Stimulated activated memory B cell treated with anti-CD40 and anti-IgM and Interleukin-4, amounts not matched to agents 10 μg/mL and 1 μg/mL and 100 μg/mL, for 72 hours (primary cell): ENCODE measurements at places on chromosomes 7 and 10.

DNA sequence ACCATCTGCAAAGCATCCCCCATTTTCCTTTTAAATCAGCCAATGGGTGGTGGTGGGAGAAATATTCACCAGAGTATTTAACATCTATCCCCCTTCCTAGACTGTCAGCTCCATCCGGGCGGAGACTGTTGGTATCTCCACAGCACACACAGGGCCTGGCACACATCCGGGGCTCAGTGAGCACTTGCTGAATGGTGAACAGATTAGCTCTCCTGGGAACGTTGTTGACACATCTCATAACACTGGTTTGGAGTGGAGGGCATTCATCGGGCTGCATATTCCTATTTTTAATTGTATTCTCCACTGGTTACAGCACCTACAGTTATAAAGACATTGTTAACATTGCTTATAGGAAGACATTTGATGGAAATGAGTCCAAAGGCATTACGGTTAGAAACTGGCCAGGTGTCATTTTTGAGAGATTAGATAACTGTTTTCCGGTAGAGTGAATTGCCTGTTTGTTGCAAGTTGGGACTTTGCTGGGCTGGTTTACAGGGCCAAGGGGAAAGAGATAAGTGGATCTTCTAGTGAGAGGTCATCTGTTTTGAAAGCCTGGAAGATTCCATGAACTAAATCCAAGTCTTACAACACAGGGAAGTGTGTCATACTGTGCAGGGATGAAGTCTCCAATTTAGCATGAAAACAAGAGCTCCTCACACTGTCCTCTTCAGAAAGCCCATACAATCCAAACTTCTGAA is 101.8 kb downstream of the EGFR start:
- no peak for ATAC-seq

GRCh38 chr10:16847644-16848043 is 30.4 kb upstream of the RSU1 start:
- ATAC-seq: no peak

DNA sequence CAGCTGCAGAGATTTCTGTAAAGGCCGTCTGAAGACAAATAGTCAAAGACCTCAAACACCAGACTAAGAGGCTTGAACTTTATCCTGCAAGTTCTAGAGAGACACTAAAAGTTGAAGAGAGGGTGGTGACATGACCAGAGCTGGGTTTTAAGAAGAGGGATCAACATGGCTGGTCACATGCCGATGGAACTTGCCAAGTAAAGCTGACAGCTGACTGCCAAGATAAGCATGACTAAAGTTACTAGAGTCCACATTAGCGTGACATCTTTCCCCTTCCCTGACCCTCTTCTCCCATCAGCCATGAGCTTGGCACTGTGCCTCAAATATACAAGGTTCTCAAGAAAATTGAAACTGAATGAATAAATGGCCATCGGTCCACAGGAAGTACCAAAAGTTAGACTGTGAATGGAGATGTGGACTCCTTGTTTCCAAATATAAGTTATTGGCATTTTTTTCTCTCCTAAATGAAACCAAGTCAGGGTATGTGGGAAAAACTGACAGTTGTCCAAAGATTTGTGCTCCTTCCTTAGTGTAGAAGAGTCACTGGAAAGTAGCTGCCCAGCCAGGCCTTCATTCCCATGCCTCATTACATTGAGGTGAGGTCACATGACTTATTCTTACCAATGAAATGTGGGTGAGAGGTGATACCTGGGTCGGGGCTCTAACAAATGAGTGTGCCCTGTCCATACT is 24.5 kb downstream of the XPNPEP1 start:
- ATAC-seq: no peak

- ATAC-seq: no peak
Observed at GRCh38 chr10:116272440-116273283, at the start of gene GFRA1. GFRA1 (minus strand) TSS chr10:116273206; CDS start chr10:116272029, 1,177 bp downstream.

DNA sequence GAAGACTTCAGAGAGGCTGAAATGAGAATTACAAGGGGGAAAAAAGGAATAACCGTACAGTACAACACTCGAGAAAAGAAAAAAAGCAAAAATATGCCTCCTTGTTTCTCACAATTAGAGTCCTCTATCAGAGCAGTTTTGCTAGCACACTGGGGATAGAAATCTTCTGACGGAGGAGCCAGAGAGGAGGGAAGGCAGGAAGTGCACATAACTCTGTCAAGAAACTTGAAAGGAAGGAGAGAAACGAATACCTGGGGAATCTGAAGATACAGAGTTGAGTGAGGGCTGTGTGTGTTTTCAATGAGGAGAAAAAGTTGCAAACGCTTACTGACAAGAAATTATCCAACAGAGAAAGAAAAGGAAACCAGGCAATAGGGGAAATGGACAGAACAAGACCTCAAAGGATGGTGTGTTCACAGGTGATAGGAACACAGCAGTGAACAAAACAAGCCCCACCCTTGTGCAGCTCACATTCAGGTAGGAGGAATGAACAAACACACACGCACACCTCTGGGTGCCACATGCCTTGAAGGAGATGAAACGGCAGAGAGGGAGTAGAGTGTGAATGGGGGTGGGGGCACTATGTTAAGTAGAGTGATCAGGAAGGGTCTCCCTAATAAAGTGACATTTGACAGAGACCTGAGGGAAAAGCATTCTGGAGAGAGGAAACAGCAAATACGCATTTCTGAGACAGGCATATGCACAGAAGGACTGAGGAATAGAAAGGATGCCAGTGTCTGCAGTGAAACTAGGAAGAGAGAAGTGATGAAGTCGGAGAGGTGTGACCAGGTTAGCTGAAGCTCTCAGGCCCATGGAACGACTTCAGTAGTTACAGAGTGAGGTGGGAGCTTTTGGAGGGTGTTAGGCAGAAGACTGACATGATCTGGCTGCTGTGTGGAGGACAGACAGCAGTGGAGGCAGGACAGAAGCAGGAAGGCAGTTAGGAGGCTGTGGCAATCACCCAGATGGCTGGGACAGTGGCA is 46.7 kb upstream of the SPOCK2 start:
- ATAC-seq: peak; percentile 71

GRCh38 chr10:3045471-3046209 is 21.7 kb upstream of the PFKP start:
- no peak for ATAC-seq

DNA sequence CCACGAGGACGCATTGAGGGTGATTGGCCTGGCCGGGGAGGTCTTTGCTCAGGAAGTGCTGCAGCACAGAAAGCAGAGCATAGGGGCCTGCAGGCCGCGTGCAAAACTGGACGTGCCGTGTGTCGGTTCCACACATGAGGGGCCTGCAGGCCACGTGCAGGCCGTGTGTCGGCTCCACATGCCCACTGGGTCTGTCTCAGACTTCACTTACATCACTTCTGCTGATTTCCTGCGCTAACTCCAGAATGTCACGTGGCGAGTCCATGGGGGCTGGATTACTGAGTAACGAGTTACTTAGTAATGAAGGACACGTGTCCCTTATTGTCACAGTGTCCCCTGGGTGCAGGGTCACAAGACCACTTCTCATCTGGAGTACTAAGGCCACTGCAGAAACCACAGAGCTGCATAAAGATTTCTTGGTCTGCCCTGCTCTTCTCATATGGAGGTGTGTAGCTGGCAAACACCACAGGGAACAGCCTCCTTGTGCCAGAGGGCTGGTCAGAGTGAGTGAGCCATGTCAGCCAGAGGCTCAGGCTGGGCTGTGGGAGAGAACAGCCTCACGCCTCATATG is 60.8 kb downstream of the GDI2 start:
- no peak for ATAC-seq

DNA sequence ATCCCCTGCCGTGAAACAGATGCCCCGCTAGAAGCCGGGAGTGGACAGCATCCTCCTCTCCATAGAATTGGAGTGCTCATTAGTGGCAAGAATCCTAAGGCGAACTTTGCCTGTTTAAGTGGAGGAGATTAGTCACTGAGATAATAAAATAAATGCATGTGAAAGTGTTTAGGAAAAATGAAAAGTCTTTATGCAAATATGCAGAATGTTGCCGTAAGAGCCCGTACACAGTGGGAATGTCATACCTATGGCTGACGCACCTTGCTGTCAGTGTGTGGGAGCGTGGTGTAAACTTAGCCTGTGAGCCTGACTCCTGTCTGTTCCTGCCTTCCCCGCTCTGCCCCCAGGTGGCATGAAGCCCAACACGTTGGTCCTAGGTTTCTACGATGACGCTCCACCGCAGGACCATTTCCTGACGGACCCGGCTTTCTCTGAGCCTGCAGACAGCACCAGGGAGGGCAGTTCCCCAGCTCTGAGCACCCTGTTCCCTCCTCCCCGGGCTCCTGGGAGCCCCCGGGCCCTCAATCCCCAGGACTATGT is 1.7 kb upstream of the TRIP6 start:
- ATAC-seq: no peak

DNA sequence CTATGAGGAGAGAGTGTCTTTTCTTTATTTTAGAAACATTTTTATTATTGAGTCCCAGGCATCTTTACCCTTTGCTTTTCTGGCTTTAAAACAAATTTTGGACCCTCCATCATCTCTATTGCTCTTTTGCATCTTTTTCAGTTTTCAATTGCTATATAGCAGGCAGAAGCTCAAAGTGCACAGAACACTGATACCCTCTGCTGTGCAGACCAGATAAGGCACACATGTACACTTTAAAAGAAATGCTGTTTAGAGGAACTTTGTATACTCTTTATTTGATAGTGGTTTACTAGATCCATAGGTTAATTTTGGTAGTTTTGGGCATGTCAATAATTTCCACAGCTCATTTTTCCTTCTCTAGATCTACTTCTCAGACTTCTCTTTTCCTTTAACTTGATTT is 324.2 kb downstream of the SH2D4B start:
- no peak for ATAC-seq

DNA sequence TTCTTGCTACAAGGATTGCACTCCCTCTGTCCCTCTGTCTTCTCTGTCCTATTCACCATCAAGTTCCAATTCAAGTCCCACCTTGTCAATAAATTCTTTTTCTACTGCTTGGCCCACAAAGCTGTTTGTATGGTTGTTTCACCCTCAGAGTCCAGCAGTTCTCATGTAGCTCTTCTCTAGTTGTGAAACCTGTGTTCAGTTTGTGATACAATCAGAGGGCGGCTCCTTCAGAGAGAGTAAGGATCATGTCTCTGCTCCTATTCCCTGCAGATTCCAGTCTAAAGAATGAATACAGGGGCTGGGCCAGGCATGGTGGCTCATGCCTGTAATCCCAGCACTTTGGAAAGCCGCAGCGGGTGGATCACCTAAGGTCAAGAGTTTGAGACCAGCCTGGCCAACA is 126.6 kb upstream of the BET1 start:
- no peak for ATAC-seq

- ATAC-seq: no peak
Observed at GRCh38 chr10:34280599-34281374, 534.3 kb downstream of the PARD3 start.

- ATAC-seq: no peak
Observed at GRCh38 chr10:63008491-63008890, 124.6 kb upstream of the NRBF2 start.

DNA sequence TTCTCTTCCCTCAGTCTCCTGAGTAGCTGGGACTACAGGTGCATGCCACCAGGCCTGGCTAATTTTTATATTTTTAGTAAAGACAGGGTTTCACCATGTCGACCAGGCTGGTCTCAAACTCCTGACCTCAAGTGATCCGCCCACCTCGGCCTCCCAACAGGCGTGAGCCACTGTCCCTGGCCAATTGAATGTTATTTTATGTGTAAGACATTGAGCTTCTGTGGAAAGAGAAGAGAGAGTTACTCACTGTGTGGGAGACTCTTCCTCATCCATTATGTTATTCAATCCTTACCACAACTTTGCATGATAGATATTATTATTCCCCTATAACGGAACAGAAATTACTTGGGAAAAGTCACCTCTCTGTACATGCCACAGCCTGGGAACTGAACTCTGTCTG is 32.6 kb upstream of the MXI1 start:
- ATAC-seq: no peak

DNA sequence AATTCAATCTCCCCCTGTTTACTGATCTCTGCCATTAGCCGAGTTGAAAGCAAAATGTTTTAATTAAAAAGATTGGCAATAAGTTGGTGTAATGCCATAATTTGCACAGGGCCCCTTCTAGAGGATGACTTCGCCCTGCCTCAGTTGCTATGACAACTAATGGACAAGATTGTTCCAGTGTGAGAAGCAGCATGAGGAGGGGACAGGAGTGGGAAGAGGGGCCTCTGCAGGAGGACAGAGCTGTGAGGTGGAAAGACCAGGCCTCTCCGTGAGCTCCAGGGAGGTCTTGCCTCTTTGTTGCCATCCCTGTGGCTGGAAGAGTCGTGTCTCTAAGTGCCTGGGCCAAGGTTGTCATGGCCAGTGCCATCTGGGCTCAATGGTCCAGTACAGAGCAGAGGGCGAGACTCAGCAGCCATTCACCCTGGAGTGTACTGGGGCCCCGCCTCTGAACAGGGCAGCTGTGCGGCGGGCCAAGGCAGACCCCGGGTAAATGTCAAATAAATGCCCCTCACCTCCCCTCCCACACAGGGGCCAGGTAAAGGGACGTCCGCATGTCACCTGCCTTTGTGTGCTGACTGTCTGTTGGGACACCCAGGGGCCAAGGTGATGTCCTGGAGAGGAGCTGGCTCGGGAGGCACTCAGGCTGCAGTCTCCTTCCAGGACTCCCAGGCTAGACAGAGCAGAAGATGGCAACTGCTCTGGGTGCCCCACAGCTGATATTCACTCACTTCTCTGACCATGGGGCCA is 97.0 kb upstream of the RET start:
- no peak for ATAC-seq

GRCh38 chr10:116278846-116279245 is 5.8 kb upstream of the GFRA1 start:
- no peak for ATAC-seq

DNA sequence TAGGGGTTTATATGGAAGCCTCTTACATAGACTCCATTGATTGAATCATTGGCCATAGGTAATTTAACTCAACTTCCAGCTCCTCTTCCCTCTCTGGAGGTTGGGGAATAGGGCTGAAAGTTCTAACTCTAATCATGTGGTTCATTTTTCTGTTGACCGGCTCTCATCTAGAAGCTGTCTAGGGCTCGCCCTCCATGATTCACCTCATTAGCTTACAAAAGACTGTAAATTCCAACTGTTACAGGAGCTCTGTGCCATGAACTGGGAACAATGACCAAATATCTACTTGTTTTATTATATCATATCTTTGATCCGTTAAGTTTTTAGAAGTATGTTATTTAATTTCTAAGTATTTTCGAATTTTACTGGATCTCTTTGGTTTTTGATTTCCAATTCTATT is 263.0 kb downstream of the TCF7L2 start:
- no peak for ATAC-seq

GRCh38 chr10:6014241-6014761 is 37.0 kb upstream of the IL15RA start:
- ATAC-seq: peak; percentile 61

DNA sequence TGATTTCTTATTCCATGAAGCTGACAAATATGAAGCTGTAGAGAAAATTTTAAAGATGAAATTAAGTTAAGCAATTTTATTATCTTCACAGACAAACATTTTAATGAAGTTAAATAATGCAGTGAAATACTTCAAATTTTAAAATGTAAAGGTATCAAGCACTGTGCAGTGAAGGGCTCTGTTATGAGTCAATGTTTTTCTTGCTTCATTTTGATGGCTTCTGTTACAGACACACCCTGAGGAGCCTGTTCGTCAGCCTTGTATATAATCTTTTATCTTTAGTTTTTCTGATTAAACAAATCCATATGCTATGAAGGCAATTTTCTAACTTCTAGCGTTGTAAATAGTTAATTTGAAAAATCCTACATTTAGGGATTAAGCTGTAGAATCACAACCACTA is 18.5 kb downstream of the VSTM2A start:
- no peak for ATAC-seq

GRCh38 chr10:132508581-132509443 is 28.8 kb upstream of the INPP5A start:
- ATAC-seq: no peak
